ENCODE measurements at places on chromosomes 16 and 17.

DNA sequence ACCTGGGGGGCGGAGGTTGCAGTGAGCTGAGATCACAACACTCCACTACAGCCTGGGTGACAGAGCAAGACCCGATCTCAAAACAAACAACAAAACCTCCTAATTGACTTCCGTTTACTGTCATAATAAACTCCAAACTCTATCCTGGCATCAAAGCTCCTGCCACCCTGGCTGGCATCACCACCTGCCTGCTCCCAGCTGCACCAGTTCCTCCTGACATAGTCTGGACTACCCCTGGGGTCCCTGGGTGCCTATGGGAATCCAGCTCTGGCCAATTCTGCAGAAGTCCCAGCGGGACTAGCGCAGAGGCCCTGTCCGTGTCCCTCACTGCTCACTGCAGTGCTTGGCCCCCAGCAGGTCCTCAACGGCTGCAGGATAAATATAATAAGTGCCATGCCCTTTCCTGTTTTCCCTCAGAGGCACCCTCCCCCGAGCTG lies 723 bp downstream of the NTHL1 start:
- DNase-seq, result no peak

GRCh38 chr16:77434022-77434529 lies 758 bp downstream of the ADAMTS18 start:
- no peak for DNase-seq

GRCh38 chr17:39845052-39845846 lies 18.9 kb downstream of the IKZF3 start:
- DNase-seq, result no peak

DNA sequence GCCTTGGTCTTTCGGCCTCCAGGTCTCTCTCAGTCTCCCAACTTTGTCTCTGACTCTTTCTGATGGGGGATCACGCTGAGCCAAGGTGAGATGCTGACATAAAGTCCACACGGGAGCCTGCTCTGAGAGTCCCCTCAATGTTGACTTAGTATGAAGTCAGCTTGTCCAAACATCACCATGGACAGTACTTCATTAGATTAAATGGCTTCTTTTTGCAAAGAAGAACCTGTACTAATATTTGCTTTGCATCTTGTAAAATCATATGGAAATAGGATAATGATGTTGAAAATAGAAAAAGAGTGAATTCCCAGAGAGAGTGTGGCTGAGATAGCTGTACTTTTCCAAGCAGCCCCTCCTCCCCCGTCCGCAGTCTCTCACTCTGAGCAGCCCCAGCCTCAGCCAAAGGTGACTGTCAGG lies 56.7 kb upstream of the SIAH1 start:
- no peak for DNase-seq

- DNase-seq, result no peak
These were observed at the start of gene HAS3 for GRCh38 chr16:69105501-69106361. HAS3 (plus strand) TSS chr16:69105653; CDS start chr16:69109396, 3,743 bp downstream.

- no peak for DNase-seq
These were observed at the start of gene ZNF205 for GRCh38 chr16:3112058-3112880. ZNF205 (plus strand) TSS chr16:3112586; CDS start chr16:3113431, 845 bp downstream.

GRCh38 chr17:27743281-27743885 lies 56.9 kb downstream of the NOS2 start:
- no peak for DNase-seq

Measured in activated CD4-positive, alpha-beta T cell treated with anti-CD3 and anti-CD28 coated beads for 24 hours (primary cell).